NCI-H187 (cell line): ENCODE measurements at places on chromosomes 2 and 18.

- no peak for DNase-seq
These were observed 69.5 kb downstream of the BAZ2B start for GRCh38 chr2:159546716-159547430.

- no peak for DNase-seq
These were observed 70.9 kb downstream of the ASB1 start for GRCh38 chr2:238497610-238498005.

GRCh38 chr2:161625314-161625919, 1.2 kb downstream of the SLC4A10 start:
- DNase-seq: no peak

- no peak for DNase-seq
These were observed 214.2 kb downstream of the DYSF start for GRCh38 chr2:71667256-71668182.

GRCh38 chr18:36083729-36084128, 16.4 kb upstream of the RPRD1A start:
- DNase-seq: no peak

DNA sequence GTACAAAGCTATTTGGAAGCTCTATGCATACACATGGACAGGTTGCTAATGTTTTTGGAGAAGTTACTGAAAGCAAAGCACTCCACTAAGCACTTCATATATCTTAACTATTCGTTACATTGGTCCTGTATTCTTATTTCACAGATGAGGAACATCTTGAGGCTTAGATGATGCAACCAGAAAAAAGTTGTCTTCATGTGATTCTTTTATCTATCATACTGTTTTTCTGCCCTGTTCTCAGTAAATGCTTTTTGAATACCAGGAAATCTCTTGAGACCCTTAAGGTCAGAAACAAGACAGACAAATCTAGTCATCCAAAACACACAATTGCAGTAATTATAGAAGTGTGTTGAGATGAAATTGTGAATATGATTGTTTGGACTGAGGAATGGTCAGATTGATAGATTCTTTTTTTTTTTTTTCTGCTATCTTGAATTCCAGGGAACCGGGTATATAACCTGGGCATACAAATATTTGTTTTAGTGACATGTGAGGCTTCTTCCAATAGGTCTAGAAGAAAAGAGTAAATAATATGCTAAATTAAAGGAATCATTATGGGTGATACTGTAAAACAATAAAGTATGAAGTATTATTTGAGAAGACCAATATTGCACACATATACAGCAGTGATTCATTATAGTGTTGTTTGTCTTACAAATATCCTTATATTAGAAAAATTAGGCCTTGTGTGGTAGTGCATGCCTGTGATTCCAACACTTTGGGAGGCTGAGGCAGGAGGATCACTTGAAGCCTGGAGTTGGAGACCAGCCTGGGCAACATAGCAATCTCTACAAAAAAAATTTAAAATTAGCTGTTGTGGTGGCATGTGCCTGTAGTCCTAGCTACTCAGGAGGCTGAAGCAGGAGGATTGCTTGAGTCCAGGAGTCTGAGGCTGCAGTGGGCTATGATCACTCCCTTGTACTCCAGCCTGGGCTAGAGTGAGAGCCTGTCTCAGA, 33.7 kb downstream of the EHBP1 start:
- DNase-seq: no peak

DNA sequence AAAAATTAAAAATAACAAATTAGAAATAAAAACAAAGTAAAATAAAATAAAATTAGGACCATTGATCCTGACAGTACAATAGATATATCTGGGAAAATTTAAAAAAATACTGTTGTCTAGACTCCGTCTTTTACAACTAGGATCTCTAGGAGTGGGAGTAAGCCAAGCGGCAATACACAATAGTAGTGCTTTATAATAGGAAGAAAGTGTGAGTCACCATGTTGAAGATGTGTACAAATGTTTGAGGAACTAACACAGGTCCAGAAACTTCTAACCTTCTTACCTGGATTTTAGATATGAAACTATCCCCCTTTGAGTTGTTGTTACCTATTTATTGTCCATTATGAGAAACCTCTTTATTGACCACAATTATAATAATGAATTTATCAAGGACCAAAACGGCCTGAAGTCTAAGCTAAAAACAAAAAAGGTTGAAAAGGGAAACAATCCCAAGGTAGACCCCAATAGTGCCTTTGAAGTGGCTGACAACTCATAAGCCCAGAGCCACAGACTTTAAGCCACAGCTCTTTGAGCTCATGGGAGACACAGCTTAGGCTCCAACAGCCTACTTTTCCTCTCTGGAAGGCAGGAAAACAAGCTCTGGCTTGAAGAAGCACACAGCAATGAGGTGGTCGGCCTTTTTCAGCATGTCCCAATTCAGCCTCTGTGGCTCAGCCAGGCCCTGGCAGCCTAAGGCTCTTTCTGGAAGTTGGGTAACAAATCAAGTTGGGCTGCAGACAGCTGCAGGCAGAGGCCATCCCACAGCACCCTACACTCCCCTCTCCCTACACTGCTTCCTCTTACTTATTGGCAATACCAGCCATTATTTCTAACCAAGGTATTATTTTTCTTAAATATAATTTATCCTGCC, 62.9 kb downstream of the AQP4 start:
- no peak for DNase-seq
